Activated CD4-positive, alpha-beta T cell treated with anti-CD3 and anti-CD28 coated beads, Interleukin-2, amount 50 U/mL, for 16 hours (primary cell): ENCODE measurements at places on chromosomes 16 and 17.

DNA sequence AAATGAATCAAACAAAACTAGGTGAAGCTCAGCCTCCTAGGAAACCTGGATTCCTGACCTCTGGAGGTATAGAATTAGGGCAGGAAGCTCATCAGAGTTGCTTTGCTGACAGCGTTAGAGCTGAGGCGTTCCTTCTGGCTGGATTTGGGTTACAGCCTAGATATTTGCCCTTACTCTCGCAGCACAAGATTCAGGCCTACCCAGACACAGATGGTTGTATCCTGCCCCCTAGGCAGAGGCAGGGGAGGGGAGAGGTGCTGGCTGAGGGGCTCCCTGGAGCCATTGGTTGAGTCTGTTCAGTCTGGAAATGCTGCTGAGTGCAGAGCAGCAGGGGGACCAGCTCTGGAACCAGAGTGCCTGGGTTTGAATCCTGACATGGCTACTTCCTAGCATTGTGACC lies 78.4 kb downstream of the MPRIP start:
- DNase-seq, result no peak

DNA sequence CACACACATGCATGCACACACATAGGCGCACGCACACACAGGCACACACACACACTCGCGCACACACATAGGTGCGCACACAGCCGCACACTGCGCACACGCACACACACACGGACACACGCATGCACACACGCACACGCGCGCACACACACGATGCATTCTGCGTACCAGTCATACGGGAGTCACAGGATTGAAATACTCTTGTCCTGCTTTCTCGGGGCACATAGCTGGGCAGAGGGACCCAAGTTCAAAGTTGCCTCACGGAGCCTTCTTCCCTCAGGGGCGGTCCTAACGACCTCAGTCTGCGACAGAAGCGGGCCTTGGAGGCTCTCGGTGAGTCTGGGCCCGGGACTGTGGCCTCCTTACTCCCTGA lies 56.0 kb downstream of the MRM1 start:
- DNase-seq, result no peak

- no peak for DNase-seq
These were observed 12.1 kb downstream of the ZFP1 start for GRCh38 chr16:75160386-75160785.

DNA sequence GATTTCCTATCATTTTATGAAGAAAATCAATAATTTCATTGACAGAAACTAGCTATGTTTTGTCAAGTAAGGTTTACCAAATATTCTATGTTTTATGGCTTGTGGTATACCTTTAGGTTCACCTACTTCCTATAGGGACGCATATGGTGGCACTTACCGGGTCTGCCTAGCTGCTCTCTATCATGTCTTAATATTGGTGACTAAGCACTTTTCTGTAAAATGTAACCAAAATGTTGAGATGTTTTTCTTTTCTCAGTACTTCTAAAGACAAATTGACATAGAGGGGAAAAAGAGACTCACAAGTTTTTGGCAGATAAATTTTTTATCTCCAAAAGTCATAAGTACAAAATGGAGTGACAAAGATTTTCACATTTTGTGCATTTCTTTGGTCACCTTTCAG lies 22.6 kb upstream of the MYH4 start:
- no peak for DNase-seq

- DNase-seq, result peak; percentile 65
These were observed 23.2 kb downstream of the DYNC1LI2 start for GRCh38 chr16:66728117-66728787.

DNA sequence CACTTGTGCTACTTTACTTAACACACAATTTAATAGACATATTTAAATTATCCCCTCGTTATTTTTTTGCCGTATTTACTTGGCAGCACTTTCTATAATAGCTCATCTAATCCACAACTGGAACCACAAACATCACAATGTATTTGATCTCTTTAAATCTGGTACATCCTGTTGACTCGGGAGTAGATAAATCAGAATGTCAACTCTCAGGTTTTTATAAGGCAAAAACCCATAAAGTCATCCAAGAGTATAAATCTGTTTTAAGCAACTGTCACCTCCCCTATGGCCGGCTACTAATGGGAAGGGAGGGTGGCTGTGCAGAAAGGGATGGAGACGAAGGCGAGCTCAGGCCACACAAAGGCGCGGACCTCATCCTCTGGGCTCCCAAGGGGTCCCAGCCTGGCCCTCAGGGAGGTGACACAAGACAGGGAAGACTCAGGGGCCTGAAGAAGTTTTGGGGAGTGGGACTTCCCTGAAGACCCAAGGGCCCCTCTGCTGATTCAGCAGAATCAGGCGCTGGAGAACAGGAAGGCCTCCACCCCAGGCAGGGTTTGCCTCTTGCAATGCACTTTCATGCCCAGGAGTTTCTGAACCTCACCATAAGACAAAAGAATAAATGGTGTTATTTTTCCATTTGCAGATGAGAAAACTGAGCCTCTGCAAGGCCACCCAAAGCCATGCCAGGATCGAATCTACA lies 122.5 kb downstream of the ZNF423 start:
- no peak for DNase-seq

GRCh38 chr16:24348545-24349290 lies 92.6 kb downstream of the CACNG3 start:
- DNase-seq, result peak; percentile 21

GRCh38 chr16:85384833-85385462 lies 228.2 kb upstream of the GSE1 start:
- no peak for DNase-seq

GRCh38 chr17:71184716-71185115 lies 936.1 kb upstream of the SOX9 start:
- DNase-seq, result no peak
